Renal pelvis (tissue), 12 donors: ENCODE measurements at places on chromosomes 6 and 20. TPM values are rescaled to one million over a fixed set of nuclear protein-coding genes. Genes with fewer than 3 reads are reported as not detected.
A peak's percentile ranks its signal among the peaks of the same experiment; 100 is the strongest.

DNA sequence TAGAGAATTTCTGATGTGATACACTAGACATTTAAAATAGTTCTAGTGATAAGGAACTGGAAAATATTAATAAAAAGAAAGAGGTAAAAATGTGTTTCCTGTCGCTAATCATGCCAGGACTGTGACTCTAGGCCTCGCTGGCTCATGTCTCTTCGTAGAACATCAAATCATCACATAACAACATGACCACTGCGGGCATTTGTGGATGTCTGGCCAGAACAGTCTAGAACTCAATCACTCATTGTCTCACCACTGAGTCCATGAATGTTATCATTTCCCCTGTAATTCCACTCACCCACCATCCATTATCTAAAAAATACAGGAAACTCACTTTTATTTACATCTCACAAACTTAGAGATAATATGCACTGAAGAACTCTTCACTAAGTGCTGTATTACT, 3.4 kb downstream of the HMGN3 start:
- no peak for DNase-seq

- no peak for DNase-seq
Measured at GRCh38 chr20:16587066-16587465, 13.8 kb upstream of the KIF16B start.

Gene TRAPPC3L
- 0.35 TPM for polyA plus RNA-seq

Gene GABRR1
- 1.6 TPM for polyA plus RNA-seq

Gene STMND1
- polyA plus RNA-seq: 0.36 TPM

DNA sequence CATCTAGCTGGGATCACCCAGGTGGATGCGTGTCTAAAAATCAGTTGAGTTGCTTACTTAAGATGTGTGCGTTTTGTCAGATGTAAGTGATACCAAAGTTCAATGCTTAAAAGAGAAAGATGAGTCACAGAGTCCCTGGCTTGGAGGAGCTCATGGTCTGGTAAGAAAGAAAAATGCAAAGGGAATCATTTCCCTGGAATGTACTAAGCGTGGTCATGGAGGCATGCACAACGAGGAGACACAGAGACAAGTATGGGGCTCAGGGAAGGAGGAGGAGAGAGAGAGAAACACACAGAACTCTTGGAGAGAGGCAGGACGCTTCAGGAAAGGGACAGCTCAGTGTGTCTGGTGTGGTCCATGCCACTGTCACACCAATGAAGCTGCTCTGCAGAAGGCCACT, 186.9 kb upstream of the GMDS start:
- no peak for DNase-seq

Gene TAP2
- polyA plus RNA-seq: 9.9 TPM

DNA sequence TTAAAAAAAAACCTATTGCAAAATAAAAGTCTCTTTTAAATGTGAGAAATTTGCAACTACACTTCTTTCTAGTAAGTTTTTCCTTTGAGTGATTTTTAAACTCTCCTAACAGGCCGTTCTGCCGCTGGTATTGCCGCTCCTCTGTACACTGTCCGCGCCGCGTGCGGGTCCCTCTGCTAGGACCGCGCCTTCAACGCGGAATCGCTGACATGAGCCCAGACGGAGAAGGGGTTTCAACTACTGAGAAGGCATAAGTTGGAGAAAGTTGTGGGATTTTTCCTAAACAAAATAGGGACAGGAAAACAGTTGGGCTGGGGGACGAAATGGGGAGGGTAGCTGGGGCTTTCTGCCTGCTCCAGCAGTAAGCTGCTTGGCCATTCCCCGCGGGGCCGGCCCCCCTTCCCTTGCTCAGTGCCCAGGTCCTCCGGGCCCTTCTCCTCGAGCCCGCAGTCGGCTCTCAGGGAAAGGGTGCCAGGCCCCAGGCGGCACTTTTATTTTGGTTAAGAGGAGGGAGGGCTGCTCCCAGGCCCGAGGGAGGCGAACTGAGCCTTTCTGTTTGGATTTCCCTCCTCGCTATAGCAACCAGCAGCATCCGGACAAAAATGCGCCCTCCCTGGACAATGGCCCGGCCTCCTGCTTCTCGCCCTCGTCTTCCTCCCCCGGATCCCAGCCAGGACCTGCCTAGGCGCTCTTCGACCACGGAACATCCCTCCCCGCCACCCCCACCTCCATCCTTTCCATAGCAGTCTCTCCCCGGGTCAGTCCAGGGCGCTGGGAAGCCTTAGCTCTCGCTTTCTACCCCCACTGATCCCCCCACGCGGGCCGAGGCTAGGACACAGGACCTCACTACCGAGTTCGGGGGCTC, 6.8 kb upstream of the POU3F2 start:
- DNase-seq: no peak

GRCh38 chr6:99099243-99099642, 151.5 kb upstream of the FBXL4 start:
- DNase-seq: no peak

DNA sequence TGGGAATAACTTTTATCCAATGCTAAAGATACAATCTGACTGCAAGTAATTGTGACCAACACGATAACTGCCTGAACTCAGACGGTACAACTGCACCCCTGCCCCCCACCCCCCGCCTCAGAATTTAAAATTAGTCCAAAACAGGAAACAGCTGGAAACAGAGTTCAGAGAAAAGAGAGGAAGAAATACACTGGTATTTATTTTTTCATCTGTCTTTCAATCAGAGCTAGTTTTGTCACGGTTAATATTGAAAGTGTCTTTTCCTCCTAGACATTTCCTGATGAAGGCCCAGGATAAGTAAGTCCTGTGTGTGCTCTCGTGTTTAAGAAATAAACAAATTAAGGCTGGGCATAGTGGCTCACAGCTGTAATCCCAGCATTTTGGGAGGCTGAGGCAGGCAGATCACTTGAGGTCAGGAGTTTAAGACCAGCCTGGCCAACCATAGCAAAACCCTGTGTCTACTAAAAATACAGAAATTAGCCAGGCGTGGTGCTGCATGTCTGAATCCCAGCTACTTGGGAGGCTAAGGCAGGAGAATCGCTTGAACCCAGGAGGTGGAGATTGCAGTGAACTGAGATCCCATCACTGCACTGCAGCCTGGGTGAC, 21.5 kb downstream of the ACSS1 start:
- DNase-seq: no peak

DNA sequence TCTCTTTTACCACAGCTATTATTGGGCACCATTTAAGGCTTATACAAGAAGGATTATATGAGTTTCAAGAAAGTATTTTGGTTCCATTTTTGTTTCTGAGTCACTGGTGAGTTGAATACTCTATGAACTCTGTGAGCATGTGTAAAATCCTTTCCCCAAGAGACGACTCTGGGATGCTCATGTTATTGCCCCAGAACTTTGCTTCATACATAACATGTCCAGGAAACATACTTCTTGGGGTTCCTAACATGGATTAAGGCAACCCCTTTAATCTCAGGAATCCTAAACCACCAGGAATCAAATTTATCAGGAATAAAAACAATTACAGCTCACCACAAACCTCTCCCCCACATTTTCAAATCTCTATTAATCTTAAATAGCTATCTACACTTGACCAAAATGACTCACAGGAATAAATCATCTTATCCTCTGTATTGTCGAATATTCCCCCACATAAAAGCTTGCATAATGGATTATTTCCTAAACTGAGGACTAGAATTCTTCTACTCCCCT, 117.5 kb upstream of the COL21A1 start:
- DNase-seq: no peak

GRCh38 chr6:89910902-89911240, 16.6 kb downstream of the GJA10 start:
- DNase-seq: no peak

Gene UBR2
- 35.9 TPM for polyA plus RNA-seq

GRCh38 chr6:75490706-75491105, 2.9 kb downstream of the FILIP1 start:
- no peak for DNase-seq

- DNase-seq: no peak
Measured at GRCh38 chr6:135655055-135655454, 157.5 kb upstream of the AHI1 start.

GRCh38 chr6:3801960-3802359, 47.2 kb upstream of the FAM50B start:
- DNase-seq: no peak

DNA sequence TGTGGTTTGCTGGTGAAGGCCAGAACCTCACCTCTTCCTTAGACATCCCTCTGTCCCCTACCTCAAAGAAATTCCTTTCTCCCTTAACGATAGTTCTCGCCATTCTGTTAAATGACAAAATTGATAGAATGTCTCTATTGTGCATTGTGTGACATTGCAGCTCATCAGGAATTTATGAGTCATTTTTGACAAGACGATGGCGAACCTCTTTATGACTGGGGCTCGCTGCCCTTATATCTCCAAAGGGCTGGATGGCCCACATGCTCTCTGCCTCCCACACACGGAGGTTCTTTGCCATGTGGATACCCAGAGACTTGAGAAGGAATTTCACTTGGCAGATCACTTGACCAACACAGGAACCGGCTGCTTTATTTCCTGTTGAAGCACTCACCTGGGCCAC, 66.8 kb upstream of the RPS6KA2 start:
- DNase-seq: no peak

DNA sequence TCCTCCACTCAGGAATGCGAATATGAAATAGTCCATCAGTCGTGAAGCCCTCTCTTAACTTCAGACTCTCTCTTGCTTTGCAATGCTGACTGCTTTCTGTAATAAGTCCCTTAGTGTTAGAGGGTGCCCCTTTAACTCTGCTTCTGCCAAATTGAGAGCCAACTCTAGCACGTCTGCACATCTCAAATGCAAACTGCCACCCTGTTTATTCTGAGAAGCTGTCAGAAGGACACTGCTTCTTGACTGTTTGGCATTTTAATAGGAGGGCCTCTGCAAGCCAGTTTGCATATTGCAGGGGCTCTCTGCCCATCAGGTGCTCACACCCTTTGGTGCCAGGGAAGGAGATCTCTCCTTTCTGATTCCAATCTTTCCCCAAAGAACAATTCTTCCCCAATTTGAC, 589.8 kb upstream of the CDH4 start:
- DNase-seq: no peak

Gene ADGRB3
- 3.2 TPM for polyA plus RNA-seq

- no peak for DNase-seq
Measured at GRCh38 chr6:158316022-158316421, 3.8 kb downstream of the TULP4 start.

Gene PRND
- 3.3 TPM for polyA plus RNA-seq

DNA sequence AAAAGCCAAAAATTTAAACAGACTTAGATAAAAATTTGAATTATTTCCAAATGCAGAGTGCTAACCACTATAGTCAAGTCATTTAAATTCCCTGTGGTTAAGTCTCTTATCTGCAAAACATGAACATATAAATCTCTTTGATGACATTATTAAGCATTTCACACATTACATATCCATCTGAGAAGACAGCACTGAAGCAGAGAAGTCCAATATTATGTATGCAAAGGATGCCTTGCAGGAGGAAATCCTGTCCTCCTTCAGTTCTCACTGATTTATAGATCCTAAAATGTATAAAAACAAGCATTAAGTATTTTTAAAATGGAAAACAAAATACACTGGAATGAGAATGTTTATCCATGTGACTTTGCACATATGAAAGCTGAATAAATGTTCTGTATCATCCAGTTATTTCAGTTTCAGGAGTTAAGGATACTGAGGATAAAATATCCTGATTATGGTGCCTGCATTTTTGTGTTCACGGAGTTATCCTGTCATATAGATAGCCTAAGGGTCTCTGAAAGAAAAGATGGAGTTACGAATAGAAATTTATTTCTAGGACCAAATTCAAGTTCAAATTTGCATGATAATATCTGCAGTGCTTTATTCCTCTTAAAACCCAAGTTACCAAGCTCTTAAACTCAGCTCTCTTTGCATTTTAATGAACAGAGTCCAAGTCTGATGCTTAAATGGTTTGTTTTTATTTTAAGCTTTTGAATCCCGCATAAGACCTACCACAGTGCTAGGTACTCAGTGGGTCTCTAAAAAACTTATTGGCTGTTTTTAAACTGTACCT, 145.4 kb downstream of the PRKN start:
- DNase-seq: no peak

Gene XKR7
- polyA plus RNA-seq: 0.58 TPM

DNA sequence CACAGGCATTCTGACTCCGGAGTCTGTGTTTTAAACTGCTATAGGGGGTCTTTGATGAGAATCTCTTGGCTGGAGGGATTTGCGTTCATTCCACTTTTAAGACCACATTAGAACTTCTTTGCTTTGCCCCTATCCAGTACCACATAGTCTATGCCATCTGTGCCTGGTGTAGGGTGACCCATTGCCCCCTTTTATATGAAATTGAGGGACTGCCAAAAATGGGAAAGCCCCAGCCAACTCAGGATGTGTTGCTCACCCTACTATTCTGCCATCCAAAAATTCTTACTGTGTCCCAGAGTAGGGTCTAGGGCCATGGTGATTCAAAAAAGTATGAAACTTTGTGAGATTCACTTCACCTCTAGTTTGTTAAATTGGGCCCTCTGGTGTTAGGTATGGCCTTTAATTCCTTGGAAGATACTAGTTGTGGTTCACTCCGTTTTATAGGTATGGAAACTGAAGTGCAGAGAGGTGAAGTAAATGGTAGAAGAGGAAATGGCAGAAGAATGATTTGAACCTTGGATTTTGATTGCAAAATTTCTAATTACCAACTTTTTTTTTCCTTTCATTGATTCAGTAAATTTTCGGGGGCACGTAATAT, 1.4 kb downstream of the PFDN4 start:
- DNase-seq: no peak

DNA sequence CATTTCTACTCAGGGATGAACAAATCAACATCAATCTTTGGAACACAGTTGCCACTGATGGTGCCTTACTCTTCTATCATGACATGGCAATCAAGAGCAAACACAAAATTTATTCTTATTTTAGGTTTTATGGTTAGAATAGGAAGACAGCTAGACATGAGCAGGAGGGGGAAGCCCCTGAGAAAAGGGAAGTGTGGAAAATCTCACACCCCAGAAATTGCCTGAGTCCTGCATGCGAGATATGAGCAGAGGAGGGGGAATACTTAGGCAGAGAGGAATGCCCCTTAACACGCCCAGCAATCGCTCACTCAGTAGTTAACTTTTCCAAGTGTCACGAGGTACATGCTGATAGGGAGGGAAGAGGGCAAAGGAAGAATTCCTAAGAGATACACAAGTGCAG, 79.3 kb downstream of the PLG start:
- DNase-seq: no peak

Gene TDRD6
- 3.8 TPM for polyA plus RNA-seq

DNA sequence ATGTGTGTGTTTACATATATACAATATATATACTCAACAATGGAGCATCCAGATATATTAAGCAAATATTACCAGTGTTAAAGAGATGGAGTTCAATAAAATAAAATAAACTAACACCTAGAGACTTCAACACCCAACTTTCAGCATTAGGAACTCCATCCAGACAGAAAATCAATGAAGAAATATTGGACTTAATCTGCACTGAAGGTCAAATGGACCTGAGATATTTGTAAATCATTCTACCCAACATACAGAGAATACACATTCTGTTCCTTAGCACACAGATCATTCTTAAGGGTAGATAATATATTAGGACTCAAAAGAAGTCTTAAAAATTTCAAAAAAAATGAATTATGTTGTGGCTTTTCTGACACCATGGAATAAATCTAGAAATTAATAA, 832.3 kb upstream of the ADGRB3 start:
- DNase-seq: peak; percentile 11
